ENCODE measurements at places on chromosomes 3 and 15. TPM values are rescaled to one million over a fixed set of nuclear protein-coding genes. Genes with fewer than 3 reads are reported as not detected.

The RBP2 gene
- not detected for total RNA-seq

The LMLN gene
- 3.3 TPM for total RNA-seq

The C2CD4B gene
- total RNA-seq = 28.2 TPM

The PIF1 gene
- 9.0 TPM for total RNA-seq

The ISY1 gene
- 40.8 TPM for total RNA-seq

The ZNF80 gene
- not detected for total RNA-seq

The LDHAL6B gene
- total RNA-seq = not detected

The TBC1D2B gene
- total RNA-seq = 41.1 TPM

The DMXL2 gene
- 12.6 TPM for total RNA-seq

The CPEB1 gene
- not detected for total RNA-seq

The GPR15 gene
- not detected for total RNA-seq

The PODXL2 gene
- 0.89 TPM for total RNA-seq

The GHSR gene
- total RNA-seq = not detected

The MUC4 gene
- total RNA-seq = not detected

The DAZL gene
- total RNA-seq = not detected

- DNase-seq = no peak
Observed at GRCh38 chr15:71547011-71547410, 263.3 kb upstream of the NR2E3 start.

GRCh38 chr15:94255540-94255939, 24.2 kb downstream of the MCTP2 start:
- DNase-seq = peak; percentile 60

DNA sequence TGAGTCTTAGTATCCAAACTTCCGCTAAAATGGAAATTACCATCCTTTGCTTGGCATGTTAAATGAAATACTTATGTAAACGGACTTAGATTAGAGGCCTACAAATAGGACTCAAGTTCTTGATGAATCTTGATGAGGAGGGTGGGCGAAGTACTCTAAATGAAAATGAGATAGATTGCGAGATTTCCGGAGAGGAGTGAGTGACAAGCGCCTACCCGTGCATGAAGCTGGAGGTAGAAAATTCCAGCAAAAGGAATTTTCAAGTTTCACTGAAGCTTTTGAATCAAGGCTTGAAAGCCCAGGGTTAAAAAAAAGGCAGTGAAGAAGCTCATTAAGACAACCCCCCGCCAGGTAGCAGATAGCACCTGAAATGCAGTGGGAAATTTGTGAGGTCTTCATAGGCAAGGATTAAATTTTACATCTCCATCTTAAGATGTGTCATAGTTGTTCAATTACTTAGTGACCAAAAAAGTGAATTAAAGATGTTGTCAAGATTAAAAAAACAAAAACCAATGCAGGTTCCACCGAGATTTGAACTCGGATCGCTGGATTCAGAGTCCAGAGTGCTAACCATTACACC, 655 bp upstream of the RAB11A start:
- no peak for DNase-seq

- no peak for DNase-seq
Observed at GRCh38 chr3:30299674-30300385, 306.6 kb upstream of the TGFBR2 start.

- DNase-seq = no peak
Observed at GRCh38 chr15:70587896-70588567, 175.3 kb downstream of the UACA start.

- no peak for DNase-seq
Observed at GRCh38 chr15:68303134-68303533, 25.6 kb downstream of the FEM1B start.

GRCh38 chr3:118778201-118778600, 256.4 kb downstream of the IGSF11 start:
- no peak for DNase-seq

DNA sequence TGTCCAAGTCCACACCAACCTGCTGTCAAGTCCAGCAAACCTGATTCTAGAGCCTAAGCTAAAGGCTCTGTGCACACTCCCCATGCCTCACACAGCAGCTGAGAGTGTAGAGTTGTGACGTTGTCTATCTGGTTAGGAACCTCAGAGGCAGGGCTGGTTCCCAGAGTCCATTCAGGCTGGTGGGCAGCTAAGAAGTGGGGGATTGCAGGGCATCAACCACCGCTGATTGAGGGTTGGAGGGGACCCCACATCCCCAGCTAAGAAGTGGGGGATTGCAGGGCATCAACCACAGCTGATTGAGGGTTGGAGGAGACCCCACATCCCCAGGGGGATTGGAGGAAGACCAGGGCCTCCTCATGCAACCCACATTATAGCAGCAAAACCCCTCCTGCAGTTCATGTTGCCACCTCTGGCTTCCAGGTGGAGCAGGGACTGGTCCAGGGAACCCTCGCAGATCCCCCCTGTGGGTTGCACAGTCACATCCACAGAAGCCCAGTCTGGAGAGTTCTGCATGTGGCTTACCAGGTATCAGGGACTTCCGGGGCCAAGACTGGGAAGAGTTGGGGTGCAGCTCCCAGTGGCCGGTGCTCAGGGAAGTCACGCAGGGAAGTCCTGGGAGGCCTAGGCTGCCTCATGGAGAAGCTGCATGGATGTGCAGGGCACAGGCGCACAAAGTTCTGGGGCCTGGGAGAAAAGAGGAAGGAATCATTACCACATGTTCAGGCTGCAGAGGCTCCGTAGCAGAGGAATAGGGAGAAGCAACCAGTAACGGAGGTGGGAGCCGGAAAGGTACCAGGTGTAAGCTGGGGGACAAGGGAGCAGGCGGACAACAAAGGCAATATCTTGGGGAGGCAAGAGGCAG, 71.4 kb upstream of the PCSK6 start:
- DNase-seq = no peak

GRCh38 chr3:113573728-113574127, 41.4 kb downstream of the SIDT1 start:
- DNase-seq = no peak

DNA sequence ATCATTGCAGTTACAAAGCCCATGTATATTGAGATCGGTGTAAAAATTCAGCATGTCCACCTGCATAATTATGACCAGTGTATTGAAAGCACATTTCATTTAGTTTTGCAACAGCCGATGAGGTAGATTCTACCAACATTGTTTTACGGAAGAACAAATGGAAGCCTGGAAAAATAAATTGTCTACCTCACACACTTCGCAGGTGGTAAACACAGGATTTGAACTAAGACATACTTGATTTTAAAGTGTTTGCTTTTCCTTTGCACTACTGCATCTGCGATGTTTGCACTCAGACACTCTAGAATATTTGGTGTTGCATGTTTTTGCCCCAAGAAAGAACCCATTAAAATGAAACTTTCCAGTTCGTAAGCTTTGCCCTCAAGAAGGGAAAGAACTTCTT, 148.4 kb downstream of the PGPEP1L start:
- no peak for DNase-seq

- DNase-seq = no peak
Observed at GRCh38 chr15:90126022-90126421, 23.8 kb upstream of the IDH2 start.

GRCh38 chr3:9986230-9986725, 363 bp downstream of the EMC3 start:
- DNase-seq = no peak

DNA sequence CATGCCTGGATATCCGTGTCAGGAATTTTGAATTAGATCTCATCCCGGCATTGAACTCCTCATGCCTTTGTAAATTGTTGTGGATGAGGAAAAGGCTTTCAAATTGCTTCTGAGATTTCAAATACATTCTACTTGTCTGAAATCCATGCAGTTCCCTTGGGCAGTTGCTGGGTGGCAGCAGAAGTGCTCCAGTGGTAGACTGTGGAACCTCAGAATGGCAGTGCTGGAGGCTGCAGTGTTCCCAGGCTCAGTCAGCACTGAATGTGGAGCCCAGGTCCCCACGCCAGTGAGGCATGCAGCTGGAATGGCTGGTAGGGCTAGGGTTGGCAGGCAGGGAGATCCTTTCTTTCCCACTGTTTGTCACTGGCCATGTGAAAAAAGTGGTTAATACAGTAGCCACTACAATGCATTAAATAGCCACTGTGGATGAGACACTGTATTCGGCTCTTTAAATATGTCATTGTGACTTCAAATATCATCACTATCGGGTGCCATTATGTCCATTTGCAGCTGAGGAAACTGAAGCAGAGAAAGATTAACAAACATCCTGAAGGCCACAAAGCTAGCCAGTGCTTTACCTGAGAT, 98.6 kb downstream of the TPRG1 start:
- peak; percentile 43 for DNase-seq

DNA sequence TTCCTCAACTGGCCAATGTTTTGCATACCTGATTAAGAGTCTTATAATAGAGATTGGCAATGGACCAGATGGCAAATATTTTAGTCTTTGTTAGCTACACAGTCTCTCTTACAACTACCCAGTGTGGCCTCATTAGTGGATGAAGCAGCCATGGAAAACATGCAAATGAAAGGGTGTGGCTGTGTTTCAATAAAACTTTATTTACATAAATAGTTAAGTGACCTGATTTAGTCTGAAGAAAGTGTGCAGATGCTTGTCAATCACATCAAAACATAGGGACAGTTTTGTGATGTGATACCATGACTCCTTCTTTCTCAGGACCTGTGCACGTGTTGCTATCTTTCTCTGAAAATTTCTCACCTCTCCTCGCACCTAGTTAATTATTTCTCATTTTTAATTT, 309.8 kb upstream of the GRM7 start:
- no peak for DNase-seq

- no peak for DNase-seq
Observed at GRCh38 chr15:64515196-64515595, 54.8 kb downstream of the ZNF609 start.

GRCh38 chr3:160434071-160434470, 15.5 kb downstream of the TRIM59 start:
- DNase-seq = no peak

DNA sequence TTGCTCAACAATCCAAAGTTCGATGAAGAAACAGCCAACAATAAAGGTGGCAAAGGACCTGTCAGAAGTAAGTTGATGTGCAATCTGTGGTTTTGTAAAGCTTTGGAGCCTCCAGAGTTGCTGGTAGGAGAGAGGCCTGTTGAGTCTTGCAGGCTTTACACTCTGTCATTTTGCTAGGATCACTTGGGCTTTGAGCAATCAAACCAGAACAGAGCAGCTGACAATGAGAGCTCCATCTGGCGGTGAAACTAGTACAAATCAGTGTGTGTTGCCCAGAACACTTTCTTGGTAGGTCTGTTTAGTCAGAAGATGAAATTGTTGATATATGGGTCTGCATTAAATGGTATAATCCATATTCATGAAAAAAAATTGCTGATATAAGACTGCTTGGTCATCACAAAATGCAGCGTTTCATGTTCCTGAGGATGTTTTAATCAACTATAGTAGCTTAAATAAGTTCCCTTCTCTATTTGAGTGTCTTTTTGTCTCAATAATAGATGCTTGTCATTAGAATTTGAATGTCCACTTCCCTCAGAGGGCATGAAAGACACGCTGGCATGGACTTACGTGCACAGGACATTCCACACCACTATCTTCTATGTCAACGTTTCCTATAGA, 25.7 kb downstream of the TMOD2 start:
- DNase-seq = peak; percentile 85

DNA sequence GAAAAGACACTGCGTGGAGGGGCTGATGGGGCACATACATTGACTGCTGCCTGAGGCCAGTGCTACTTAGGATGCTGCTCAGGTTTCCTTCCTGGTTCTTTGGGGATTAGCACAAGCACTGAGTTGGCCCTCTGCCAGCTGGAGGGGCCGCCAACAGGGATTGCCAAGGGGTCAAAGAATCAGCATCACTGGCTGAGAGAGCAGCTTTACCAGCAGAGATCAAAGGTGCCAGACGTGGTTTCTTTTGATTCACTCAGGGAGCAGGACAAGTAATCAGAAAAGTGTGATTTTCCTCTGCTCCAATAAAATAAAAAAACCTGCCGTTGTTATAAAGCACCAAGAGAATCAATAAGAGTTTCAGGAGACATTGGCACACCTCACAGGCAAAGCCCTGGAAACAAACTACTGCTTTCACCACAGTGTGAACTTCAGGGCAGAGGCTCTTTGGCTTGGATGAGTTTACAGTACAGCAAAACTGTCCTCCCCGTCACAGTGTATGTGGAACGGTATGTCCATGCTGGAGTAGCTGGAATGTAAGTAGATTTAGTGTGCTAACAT, 45.8 kb upstream of the FSIP1 start:
- DNase-seq = no peak

DNA sequence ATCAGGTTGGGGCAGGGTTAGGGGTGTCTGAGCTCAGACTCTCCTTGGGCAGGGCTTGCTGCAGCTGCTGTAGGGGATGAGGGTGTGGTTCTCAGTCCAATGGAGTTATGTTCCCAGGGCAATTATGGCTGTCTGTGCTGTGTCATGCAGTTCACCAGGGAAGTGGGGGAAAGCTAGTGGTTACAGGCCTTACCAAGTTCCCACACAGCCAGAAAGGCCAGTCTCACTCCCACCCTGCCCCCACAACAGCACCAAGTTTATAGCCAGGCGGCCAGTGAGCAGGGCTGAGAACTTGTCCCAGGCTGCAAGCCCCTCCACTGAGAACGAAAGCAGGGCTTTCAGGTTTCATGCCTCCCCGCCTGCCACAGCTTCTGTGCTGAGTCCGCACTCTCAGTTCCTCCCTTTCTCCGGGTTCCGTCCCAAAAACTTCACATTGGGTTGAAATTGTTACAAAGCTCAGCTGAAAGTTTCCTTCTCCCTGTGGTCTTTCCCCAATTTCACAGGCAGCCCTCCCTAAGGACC, 19.6 kb upstream of the CPOX start:
- DNase-seq = no peak

- no peak for DNase-seq
Observed at GRCh38 chr3:52147804-52148203, 6.4 kb downstream of the POC1A start.

DNA sequence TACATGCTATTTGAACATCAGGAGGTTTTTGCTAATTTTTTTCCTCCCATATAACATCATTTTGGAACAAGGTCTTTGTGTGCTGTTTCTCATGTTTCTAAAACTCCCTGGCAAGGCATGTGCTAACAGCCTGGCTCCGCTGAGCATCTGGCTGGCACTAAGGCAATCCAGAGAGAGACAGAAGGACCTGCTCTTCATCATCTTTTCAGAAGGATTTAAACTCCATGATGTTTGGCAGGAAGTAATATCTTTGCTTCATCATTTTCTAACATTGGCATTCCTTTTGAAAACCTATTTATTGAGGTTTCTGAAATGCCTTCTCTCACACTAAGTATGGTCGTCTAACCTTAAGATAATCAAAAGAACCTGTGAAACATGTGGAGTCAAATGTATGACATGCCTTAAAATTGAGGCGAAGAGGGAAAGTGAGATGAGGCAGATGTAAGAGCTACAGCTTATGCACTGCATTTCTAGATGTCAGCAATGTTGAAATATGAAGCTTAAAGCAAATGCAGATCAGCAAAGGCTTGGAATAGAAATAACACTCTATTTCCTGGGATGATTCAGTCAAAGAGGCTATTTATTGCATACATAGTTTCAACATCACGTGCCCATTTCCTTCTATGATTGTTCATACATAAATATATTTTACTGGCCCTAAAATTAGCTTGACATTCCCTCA, 592.0 kb downstream of the ZNF385D start:
- no peak for DNase-seq

DNA sequence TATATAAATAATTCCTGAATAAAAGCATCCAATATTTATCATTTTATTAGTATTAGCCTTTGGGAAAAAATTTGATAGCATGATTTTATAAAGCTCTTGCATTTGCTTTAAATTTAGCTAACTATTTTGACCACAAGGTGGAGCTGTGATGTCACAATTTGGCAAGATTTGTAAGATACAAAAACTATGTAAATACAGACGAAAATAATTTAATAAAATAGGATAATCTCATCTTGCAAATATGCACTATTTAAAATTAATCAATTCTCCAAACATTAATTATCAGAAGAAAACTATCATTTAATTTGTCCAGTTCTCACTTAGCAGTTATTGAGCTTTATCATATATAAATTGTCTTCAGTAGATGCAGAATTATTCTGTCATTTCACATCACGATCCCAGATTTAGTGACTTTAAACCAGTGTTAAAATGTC, 95.4 kb downstream of the PLOD2 start:
- peak; percentile 78 for DNase-seq
